Astrocyte of the hippocampus (primary cell): ENCODE measurements at places on chromosomes 7 and 10.

- DNase-seq = peak; percentile 96
These were observed 46.2 kb downstream of the GRK5 start for GRCh38 chr10:119253433-119254174.

- DNase-seq = peak; percentile 36
These were observed 10.5 kb downstream of the DAGLB start for GRCh38 chr7:6437251-6437650.

- peak; percentile 81 for DNase-seq
These were observed 34.1 kb upstream of the NOBOX start for GRCh38 chr7:144437370-144438191.

DNA sequence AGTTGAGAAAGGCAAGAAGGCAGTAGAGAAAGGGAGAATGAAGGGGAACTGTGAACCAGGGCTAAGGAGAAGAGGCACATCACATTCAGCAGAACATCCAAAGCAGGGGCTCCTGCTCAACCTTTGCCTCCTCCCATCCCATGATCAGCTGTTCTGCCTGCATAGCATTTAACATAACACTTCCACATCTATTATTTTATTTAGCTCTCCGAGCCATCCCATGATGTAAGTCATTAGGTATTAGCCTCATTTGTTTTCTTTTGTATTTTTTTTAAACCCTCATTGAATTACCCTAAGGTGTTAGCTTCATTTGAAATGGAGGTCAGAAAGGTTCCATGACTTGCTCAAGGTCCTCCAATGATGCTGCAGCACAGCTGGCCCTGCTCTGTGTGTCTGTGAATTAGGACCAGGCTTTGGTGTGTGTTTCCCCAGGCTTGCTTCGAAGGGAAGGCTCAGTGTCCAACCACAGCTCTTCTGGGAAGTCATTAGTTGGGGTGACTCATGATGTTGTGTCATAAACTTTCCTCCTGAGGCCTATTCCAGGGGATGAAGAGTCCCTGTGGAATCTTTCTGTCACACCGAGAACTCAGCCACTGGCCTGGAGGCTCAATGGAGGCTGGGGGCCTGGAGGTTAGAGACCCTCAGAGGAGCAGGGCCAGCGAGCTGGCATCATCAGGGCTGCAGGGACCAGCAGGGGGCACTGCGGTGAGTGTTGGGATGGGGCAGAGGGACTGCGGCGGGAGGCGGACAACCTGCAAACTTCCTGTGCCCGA lies 16.5 kb downstream of the NPFFR1 start:
- DNase-seq = peak; percentile 91

DNA sequence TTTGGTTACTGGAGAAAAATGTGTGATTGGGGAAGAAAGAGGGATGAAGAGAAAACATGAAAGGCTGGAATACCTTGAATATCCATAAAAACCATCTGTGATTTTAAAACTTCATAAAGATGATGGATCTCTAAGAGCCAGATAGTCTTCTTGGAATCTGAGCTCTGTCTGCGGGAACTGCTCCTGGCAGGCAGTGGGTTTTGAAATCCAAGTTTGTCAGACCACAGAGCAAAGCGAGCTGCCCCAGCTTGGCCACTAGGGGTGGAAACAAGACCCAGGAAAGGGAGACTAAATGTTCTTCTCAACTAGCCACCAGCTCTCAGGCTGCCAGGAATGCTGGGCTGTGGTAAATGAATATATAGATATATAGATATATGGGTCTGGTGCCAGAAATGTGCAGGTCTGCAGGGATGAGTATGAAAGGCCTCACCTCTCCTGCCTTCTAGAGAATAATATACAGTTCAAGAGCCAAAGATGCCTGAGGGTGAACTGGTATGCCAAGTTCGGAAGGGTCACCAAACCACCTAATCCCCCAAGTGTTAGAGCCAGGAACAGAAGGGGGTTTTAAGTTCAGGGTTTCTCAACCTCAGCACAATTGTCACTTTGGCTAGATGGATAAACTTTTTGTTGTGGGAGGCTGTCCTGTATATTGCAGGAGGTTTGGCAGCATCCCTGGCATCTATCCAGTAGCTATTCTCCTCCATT lies 208.8 kb downstream of the KCNMA1 start:
- peak; percentile 87 for DNase-seq

GRCh38 chr10:124289851-124290795 lies 128.6 kb downstream of the OAT start:
- peak; percentile 26 for DNase-seq
